ENCODE measurements at places on chromosomes 16 and 17.

DNA sequence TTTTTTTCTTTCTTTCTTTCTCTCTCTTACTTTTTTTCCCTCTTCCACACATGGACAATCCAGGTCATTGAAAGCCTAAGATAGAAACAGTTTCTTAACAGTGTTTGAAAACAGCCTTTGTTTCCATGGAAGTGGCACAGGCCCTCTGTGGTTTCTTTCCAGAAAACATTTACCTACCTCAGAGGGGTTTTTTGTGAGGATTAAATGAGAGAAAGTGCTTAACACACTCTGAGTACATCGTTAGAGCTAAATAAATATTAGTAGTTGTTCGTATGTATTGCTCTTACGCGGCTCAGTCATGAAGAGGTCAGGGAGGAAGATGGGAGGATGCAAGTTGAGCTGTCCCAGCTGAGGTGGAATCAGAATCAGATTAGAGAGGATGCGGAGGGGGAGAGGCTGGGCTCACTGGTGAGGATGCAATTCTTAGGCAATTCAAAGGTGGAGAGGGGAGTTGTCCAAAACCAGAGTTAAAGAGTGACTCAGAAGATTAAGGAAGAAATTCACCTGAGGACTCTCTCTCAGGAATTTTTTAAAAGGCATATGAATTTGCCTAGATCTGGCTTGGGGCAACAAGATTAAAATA lies 345.4 kb downstream of the PMP22 start:
- H3K27me3 ChIP-seq: no peaks in the 10 kb centered on the region
- no peaks in the 10 kb centered on the region for H3K36me3 ChIP-seq
- no peak overlapping the region for H3K27ac ChIP-seq
- H3K4me1 ChIP-seq: no peaks in the 10 kb centered on the region
- H3K4me3 ChIP-seq: no peak overlapping the region

DNA sequence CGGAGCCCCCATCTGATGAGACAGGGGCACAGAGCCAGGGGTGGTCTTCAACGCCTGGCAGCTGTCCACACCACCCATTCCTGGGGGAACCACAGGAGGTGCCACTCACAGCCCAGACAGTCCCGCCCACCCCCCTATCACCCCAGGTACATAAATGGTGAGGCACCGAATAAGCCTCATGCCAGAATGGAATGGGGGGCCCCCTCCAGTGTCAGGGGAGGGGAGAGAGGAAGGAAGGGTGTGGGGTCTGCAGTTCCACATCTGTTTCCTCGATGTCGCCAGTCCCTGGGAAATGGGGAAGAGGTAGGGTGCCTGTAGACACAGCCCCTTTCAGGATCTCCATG lies 1.7 kb downstream of the TMC6 start:
- DNase-seq: no peak
- peak overlapping the region; percentile 90 for H3K27ac ChIP-seq
- peak overlapping the region; percentile 60 for H3K4me3 ChIP-seq
- peaks cover 48% of the 10 kb centered on the region for H3K36me3 ChIP-seq
- H3K27me3 ChIP-seq: no peaks in the 10 kb centered on the region
- H3K4me1 ChIP-seq: peaks cover 88% of the 10 kb centered on the region

GRCh38 chr17:78271419-78272170 lies 40.2 kb downstream of the TMEM235 start:
- H3K36me3 ChIP-seq: no peaks in the 10 kb centered on the region
- peaks cover 53% of the 10 kb centered on the region for H3K4me1 ChIP-seq
- no peak overlapping the region for H3K4me3 ChIP-seq
- DNase-seq: no peak

DNA sequence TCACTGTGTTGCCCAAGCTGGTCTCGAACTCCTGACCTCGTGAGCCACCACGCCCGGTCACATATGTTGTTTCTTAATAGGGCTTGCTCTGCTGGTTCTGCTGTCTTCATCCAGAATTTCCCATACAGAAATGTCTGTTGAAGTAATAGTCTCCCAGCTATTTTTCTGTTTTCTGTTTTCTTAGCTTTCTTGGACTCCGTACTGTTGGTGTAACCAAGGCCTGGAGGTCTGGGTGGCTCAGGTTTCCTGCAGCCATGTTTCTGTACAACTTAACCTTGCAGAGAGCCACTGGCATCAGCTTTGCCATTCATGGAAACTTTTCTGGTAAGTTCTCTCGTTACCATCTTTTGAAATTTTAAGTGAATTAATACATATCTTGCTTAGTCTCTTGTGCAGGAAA lies 2.8 kb downstream of the SF3B3 start:
- H3K36me3 ChIP-seq: no peaks in the 10 kb centered on the region
- no peak for DNase-seq
- H3K27me3 ChIP-seq: no peaks in the 10 kb centered on the region

DNA sequence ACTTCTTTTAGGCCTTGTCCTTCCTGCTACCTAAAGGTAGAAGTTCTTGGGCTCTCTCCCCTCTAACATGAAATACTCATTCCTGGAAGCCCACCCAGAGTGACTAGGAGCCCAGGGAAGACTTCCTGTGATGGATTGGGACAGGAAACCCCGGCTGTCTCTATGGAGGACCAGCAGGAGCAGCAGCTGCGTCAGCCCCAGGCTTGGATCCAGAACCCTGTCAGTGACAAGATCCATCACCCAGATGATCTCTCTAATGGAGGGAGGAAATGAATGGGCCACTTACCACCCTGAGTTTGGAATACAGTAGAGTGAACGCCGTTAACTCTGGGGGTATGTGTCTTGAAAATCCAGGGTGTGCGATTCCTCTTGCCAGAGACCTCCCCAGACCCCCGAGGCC lies 195.7 kb upstream of the WSCD1 start:
- peaks cover 30% of the 10 kb centered on the region for H3K27me3 ChIP-seq
- DNase-seq: no peak
- H3K36me3 ChIP-seq: no peaks in the 10 kb centered on the region
- H3K27ac ChIP-seq: no peak overlapping the region
- H3K4me1 ChIP-seq: no peaks in the 10 kb centered on the region

DNA sequence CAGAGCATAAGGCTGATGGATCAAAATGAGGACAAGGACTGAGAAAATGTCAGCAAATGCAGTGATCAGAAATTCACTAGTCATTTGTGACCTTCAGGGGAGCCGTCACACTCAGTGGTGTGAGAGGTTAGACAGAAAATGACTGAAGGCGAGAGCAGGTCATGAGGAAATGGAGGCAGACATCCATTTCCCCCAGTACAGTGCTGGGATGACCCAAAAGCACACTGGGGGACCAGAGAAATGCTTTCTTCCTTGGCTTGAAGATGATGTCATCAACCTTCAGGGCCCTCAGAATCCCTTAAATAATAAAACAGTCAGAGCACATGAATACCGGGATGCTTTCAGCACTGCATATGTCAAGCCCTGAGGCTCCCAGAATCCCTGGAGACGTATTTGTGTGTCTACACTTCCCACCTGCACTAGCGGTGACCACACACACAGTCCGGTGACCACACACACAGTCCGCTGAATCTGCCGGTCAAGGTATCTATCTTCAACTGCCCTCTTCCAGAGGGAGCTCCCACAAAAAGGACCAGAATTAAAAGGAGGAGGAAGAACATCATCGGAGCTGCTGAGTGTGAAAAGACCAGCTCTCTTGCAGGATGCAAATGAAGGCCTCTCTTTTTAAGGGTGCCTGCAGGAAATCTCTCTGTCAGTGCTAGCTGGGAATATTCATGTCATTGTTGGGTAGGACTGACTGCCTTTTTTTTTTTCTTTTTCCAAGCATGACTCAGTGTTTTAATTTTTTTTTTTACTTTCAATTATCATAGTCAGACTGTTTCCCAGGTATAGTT lies 8.2 kb downstream of the UBE2O start:
- H3K36me3 ChIP-seq: no peaks in the 10 kb centered on the region
- no peak overlapping the region for H3K27ac ChIP-seq
- no peak overlapping the region for H3K4me3 ChIP-seq

GRCh38 chr17:68783861-68784260 lies 171.3 kb downstream of the ABCA8 start:
- H3K27me3 ChIP-seq: no peaks in the 10 kb centered on the region
- no peak overlapping the region for H3K27ac ChIP-seq
- DNase-seq: no peak
- no peaks in the 10 kb centered on the region for H3K4me1 ChIP-seq
- no peak overlapping the region for H3K4me3 ChIP-seq
- H3K36me3 ChIP-seq: no peaks in the 10 kb centered on the region

DNA sequence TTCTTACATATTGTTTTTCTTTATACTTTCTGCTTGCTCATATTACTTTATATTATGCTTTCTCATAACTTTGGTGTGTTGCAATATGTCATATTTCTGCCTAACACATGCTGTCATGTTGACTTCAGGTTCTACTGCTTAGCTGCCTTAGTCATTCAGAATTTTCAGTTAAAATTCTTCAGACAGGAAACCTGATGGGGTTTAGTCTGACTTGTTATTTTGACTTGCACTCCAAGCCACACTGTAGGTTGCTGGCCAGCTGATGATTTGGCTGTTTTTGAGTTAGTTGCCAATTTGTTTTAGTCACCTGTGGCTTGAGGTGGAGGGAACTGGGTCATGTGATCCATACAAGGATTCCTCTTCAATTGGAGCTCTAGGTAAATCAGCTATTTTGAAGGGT lies 315.4 kb downstream of the MAP2K6 start:
- H3K27ac ChIP-seq: no peak overlapping the region
- no peaks in the 10 kb centered on the region for H3K27me3 ChIP-seq
- no peak overlapping the region for H3K4me3 ChIP-seq

DNA sequence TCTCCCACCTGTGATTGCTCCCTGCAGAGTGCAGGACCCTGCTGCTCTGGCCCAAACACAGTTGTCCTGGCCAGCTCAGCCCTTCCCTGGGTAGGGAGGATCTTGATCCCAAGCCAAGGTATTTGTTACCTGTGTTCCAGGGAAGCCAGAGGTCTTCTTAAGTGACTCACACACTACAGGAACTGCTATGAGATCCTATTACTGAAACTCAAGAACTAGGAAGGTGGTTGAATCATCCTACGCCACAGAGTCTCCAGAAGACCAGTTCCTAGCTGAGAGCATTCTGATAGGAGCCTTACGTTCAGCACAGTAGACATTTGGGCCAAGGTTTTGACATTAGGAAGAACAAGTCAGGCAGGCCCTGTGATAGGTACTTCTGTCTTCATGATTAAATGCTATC lies 12.0 kb downstream of the CHST6 start:
- no peaks in the 10 kb centered on the region for H3K36me3 ChIP-seq
- H3K27ac ChIP-seq: no peak overlapping the region
- H3K4me3 ChIP-seq: no peak overlapping the region
- no peak for DNase-seq

GRCh38 chr17:11980813-11981212 lies 16.5 kb downstream of the ZNF18 start:
- H3K4me1 ChIP-seq: no peaks in the 10 kb centered on the region
- H3K27ac ChIP-seq: no peak overlapping the region
- H3K4me3 ChIP-seq: no peak overlapping the region
- no peaks in the 10 kb centered on the region for H3K27me3 ChIP-seq
- H3K36me3 ChIP-seq: no peaks in the 10 kb centered on the region

DNA sequence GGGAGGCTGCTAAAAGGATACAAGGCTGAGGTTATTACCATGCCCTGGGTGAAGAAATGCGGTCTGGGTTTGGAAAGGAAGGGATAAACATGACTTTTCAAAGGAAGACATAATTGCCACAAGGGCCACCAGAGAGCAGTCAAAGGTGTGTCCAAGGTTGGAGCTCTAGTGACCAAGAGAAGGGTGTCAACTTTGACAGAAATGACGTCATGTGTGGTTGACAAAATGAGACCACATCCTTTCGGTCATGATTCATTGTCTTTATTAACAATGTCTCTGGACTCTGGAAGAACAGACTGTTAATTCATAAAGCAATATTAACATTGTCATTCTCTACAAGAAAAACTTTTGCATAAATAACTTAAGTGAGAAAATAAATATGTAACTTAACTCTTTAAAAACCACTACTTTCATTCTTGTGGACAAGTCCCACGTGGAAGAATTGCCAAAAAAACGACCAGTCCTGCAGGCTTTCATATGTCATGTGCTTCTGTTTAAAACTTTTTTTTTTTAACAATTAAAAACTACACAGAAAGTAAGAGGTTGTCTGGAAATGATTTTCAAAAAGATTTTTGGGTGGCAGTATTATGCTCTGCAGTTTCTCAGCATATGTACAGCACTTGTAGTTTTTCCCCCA lies 5.0 kb downstream of the SOST start:
- no peak overlapping the region for H3K4me3 ChIP-seq
- H3K4me1 ChIP-seq: peaks cover 9% of the 10 kb centered on the region
- no peak overlapping the region for H3K27ac ChIP-seq
